Liver (tissue), 10 donors: ENCODE measurements at places on chromosomes 3 and 15. TPM values are rescaled to one million over a fixed set of nuclear protein-coding genes. Genes with fewer than 3 reads are reported as not detected.

- no peak for DNase-seq
These were observed 79.0 kb upstream of the MFGE8 start for GRCh38 chr15:88992216-88992615.

- DNase-seq = no peak
These were observed 1010.3 kb downstream of the NAALADL2 start for GRCh38 chr3:175869404-175869803.

GRCh38 chr3:152825566-152825965, 9.4 kb upstream of the P2RY1 start:
- DNase-seq = no peak

DNA sequence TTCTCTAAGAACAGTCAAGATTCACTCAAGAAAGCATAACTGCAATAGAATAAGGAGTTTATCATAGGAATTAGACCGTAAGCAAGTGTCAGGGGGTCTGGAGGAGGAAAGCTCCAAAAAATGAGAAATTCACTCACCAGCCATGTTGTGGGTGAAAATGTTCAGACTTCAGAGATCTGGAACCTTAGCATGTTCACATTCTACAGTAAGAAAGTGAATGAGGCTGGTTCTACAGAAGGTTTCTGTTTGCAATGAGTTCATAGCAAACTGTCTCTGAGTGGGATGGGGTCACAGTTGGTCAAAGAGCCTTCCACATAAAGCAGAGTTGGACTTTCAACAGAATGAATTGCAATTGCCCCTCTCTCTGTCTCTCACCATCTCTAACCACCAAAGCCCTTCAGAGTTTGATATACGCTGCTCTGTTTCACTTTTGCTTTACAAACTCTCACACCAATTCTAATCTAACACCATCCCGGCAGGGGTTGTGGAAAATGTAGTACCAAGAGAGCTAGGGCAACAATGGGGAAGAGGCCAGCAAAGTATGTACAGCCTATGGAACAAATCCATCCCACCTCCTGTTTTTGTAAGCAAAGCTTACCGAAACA, 581.8 kb upstream of the UBE2E2 start:
- no peak for DNase-seq

DNA sequence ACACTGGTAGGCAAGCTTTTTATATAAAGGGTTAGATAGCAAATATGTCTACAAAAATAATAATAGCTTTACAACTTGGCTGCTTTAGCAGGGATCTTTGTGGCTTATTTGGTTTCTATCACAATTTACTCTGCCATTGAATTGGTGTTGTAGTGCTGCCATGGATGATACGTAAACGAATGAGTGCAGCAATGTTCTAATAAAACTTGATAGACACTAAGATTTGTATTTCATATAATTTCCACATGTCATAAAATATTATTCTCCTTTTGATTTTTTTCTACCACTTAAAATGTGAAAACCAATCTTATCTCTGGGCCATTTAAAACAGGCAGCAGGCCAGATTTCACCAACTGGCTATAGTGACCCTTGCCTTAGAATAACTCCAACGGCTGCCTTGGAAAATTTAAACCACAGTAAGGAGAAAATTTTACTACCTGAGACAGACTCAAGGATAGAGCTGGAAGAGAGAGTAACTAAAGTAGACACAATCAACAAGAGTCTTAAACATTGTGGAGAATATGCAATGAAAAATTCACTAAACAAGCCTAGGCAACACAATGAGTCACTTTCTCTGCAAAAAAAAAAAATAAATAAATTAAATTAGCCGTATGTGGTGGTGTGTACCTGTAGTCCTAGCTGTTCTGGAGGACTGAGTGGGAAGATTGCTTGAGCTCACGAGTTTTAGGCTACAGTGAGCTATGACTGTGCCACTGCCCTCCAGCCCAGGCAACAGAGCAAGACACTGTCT, 8.1 kb downstream of the NPHP3 start:
- no peak for DNase-seq

GRCh38 chr3:29317659-29318173, 36.8 kb downstream of the RBMS3 start:
- DNase-seq = no peak

DNA sequence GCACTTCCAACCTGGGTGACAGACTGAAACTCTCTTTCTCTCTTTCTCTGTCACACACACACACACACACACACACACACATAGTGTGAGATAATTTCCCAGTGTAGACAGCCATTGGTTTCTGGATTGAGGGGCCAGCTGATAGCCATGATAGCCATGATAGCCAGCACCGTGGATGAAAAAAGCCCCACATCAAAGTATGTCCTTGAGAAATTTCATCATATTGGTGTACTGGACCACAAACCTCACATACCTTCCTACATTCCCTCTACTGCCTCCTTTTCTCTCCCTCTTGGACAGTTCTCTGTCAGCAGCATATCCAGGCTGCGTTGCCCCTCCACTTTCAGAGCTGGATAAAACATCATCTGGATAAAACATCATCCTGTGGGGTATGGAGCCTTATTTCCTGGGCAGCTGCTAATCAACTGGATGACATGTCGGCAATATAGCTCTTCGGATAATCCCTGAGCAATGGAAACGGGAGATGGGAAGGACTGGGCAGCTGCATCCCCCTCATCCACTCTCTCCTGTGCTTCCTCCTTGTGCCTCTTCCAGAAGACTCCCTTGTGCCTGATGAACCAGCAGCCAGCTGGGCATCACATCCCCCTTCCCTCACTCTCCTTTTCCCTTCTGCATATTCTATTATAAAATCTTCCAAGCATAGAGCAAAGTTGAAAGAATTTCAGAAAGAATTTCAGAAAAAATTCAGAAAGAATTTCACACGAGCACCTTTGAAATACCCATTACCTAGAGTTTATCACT, 39.3 kb downstream of the GRK7 start:
- DNase-seq = no peak

DNA sequence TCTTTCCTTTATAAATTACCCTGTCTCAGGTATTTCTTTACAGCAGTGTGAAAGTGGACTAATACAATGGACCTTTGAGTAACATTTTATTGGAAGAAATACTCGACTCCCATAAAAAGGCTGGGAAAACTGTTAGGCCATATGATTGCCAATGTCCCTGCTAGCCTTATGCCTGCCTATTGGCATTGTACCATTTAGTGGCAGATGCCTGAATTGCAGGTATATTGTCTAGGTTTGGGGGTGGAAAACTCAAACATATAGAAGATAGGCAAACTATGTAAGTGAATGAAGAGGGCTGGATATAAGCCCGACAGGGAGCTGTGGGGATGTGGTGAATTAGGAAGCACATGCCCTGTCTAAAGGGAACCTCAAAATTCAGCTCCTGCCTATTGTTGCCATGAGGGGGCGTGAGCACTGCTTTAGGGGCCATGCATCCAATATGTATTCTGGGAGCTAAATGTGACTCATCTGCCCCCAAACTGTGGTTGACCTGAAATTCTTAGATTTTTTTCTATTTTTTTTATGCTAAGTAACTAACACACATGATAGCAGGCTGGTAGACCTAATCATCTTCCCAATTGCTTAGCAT, 65.2 kb upstream of the TRA2B start:
- DNase-seq = no peak

DNA sequence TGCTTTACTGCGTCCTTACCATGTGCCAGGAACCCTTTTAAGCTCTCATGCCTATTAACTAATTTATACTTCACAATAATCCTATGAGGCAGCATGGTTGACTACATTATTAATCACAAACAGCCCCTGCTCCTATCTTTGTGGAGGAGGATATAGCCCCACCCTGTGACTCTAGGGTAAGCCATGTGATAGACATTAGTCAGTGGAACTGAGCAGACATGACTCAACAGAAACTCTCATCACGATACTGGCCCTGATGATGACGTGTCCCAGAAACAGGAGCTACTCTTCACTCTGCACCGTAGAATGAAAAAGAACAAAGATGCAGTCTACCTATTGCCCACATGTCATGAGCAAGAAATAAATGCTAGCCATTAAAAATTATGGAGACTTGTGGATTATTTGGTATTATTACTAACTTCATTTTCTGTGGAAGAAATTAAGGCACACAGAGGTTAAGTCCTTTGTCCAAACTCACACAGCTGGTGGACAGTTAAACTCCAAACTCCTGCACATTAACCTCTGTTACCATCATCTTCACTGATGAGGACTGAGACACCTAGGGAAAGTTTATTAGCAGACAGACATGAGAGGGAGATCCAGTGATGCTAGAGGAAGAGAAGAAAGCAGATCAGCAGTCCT, 51.2 kb downstream of the CFAP20DC start:
- no peak for DNase-seq

The INSYN1 gene
- total RNA-seq = 0.25 TPM

The FILIP1L gene
- total RNA-seq = 6.5 TPM

The SPATA12 gene
- not detected for total RNA-seq

The CD276 gene
- 30.4 TPM for total RNA-seq

The SLC9A9 gene
- 15.0 TPM for total RNA-seq

The THAP10 gene
- 0.42 TPM for total RNA-seq

The SLCO2A1 gene
- total RNA-seq = 0.56 TPM
